ENCODE measurements at places on chromosomes 4 and X.

DNA sequence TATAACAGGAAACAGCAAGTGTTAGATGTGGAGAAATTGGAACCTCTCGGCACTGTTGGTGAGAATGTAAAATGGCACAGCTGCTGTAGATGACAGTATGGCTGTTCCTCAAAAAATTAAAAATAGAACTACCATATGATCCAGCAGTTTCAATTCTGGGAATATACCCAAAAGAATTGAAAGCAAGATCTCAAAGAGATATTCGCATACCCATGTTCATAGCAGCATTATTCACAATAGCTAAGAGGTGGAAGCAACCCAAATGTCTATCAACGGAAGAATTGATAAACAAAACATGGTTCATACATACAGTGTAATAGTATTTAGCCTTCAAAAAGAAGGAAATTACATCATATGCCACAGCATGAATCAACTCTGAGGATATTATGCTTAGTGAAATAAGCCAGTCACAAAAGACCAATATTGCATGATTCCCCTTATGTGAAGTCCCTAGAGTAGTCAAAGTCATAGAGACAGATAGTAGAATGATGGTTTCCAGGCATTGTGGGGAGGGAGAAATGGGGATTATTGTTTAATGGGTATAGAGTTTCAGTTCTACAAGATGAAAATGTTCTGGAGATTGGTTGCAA, 467.7 kb downstream of the IDS start:
- DNase-seq, result no peak

DNA sequence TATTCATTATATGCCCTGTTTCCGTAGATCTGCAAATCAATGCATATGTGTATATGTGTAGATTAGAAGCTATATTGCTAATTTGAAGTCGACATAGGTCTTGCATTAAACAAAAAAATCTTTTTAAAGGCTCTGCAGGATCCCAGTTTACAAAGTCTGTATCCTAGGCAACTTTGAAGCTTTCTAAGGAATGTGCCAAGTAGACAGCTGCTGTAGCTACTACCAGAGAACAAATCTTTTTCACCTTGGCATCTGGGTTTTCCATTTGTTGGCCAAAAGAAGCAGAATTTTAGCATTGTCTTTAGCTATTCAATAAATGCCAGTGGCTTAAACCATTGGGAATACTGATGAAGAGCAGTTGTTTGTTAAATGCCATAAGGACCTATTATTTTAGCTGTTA, 88.0 kb downstream of the NAA11 start:
- no peak for DNase-seq

DNA sequence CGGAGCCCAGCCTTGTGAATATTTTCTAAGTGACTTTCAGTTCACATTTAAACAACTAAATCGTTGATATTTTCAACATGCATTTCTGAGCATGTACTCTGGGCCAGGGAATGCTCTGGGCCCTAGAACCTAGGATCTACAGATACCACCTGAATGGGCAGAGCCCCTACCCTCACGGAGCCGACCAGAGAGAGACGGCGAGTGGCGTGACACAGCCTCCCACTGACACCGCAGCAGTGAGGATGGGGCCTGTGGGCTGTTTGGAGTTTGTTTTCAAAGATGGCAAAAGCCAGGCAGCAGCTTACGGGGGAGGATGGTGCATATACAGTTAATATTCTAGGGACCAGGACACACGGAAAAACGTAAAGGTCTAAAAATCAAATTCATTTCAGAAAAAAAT, 17.7 kb downstream of the NELFA start:
- DNase-seq, result peak; percentile 39

DNA sequence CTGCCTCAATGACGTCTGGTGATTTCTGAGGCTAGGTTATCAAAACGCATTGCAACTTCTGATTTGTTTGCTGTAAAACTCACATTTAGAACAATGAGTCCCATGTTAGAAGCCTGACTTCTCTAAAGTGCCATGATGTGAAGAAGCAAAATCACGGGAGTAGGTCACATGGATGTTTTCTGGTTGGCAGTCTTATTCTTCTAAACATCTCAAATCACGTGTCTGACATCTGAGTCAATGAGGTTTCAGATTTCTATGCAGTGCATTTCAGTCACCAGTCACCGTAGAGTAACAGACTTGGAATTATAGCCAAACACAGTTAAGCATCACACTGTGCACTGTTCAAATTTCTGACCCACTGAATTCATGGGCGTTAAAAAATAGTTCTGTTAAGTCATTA, 482.1 kb downstream of the TMA16 start:
- DNase-seq, result no peak

- DNase-seq, result no peak
Observed at GRCh38 chr4:33975995-33976394, 2268.3 kb downstream of the ARAP2 start.

GRCh38 chr4:17630228-17630627, 15.8 kb downstream of the MED28 start:
- DNase-seq, result no peak

DNA sequence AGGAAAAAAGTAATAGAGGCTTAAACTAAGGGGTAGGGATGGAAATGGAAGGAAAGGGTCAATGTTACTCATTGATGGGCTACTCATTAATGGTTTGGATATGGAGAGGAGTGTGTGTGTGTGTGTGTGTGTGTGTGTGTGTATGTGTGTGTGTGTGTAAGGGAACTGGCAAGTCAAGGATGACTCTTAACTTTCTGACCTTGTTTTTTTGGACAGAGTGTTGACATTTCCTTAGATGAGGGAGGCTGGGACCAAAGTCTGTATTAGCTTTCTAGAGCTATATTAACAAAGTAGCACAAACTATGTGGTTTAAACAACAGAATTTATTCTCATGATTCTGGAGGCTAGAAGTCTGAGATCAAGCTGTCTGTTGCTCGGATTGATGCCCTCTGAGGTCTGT, 202.7 kb downstream of the GBA3 start:
- no peak for DNase-seq

- no peak for DNase-seq
Observed at GRCh38 chrX:56947699-56948098, 47.6 kb downstream of the SPIN3 start.

- no peak for DNase-seq
Observed at GRCh38 chrX:134443020-134443419, 16.9 kb upstream of the HPRT1 start.

Measured in chondrocyte (in vitro differentiated cells).